ENCODE measurements at places on chromosomes 12 and 14. TPM values are rescaled to one million over a fixed set of nuclear protein-coding genes. Genes with fewer than 3 reads are reported as not detected.

DNA sequence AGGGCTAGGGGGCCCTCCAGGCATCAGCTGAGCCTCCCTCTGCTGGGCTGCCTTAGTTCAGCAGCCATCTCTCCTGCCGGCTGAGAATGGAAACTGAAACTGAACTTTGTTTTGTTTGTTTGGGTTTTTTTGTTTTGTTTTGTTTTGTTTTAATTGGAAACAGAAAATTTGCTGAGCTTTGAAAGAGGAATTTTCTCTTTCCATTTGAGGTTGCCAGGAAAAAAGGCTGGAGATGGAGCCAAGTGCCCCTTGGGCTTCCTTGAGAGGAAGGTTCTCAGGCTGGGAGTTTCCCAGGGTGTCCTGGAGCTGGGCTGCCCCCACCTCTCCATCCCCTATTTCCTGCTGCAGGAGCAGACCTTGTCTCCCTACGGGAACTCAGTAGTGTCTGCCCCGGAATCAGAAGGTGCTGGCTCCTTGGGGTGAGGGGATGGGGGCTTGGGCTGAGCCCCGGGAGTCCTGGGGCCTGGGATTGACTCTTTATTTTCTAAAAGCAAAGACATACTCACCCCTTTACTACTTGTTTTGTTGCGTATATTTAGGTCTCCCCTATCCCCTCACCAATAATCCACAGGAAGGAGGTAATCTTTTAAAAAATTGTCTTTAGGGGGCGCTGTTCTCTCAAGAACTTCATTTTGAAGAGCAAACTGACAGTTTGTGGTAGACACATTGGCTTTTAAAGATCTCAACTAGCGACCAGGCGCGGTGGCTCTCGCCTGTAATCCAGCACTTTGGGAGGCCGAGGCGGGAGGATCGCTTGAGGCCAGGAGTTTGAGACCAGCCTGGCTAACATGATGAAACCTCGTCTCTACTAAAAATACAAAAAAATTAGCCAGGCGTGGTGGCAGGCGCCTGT, 21.3 kb upstream of the OASL start:
- DNase-seq: peak; percentile 59

DNA sequence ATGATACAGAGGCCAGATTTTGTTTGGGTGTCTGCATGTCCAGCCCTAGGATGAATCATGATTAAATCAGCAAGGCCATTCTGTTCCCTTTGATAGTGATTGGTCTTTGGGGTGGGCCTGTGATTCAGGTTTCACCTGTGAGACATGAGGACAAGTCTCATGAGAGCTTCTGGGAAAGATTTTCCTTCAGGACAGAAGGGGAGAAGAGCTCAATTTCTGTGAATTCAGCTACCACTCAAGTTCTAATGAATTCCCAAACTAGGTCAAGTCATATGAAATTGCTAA, 73.4 kb downstream of the ZNF664 start:
- DNase-seq: no peak

DNA sequence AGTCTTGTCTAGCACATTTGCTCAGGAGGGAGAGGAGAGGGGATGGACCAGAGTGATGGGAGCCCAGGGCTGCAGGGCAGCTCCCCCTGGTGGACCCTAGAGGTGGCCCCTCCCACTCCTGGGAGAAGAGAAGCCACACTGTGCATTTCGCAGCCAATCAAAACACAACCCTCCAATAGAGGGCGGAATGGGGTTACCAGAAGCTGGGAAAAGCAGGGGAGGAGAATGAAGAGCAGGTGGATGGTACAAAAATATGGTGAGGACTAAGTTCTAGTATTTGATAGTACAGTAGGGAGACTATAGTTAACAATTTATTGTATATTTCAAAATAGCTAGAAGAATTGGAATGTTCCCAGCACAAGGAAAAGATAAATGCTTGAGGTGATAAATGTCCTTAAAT, 23.6 kb downstream of the VASH1 start:
- DNase-seq: peak; percentile 88

GRCh38 chr12:31233061-31233730, 92.8 kb downstream of the SINHCAF start:
- no peak for DNase-seq

DNA sequence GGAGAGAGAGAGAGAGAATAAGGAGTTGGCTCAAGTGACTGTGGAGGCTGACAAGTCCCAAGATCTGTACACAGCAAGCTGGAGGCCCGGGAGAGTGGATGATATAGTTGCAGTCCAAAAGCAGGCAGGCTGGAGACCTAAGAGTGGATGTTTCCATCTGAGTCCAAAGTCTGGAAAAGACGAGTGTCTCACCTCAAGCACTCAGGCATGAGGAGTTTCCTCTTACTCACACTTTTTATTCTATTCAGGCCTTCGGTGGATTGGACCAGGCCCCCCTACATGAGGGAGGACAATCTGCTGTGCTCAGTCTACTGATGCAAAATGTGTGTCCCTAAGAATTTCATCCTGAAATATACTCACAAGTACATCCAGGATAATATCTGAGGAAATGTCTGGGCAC, 484.6 kb downstream of the VRK1 start:
- DNase-seq: no peak

DNA sequence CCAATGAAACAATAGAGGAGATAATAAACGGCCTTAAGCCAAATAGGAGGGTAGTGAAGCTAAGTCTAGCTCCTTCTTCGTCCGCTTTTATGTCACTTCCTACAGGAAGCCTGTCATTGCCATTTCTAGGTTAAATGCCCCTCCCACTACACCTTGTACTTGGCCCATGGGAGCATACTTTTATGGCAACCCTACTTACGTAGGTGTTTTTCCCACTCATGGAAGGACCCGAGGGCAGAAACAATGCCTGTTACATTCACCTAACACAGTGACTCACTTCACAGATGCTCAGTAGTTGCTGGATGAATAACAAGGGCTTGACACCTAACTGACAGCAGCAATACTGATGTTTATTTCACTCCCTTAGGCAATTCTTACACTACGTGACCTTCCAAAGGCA, 44.5 kb downstream of the ALKBH1 start:
- no peak for DNase-seq

DNA sequence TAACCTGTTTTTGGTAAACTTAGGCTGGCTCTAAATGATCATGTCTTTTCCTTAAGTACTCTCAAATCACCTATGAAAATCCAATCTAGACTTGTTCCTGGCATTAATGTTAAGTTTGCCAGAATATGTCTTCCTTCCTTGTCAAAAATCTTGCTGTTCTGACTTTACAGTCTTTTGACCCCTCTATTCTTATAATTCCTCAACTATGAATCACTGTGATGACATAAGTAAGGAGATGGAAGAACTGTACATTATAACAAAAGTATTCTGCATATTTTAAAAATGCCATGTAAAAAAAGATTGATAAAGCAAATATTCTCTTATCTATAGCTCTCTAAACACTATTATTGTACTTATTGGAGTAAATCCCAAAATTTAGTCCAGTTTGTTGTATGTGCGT, 51.4 kb upstream of the BAZ1A start:
- DNase-seq: no peak

ASCL1 gene
- not detected for total RNA-seq

TAS2R50 gene
- total RNA-seq: 1.9 TPM

SLCO1B1 gene
- not detected for total RNA-seq

TCL1B gene
- not detected for total RNA-seq

SDS gene
- not detected for total RNA-seq
